ENCODE measurements at places on chromosomes 16 and 17.

DNA sequence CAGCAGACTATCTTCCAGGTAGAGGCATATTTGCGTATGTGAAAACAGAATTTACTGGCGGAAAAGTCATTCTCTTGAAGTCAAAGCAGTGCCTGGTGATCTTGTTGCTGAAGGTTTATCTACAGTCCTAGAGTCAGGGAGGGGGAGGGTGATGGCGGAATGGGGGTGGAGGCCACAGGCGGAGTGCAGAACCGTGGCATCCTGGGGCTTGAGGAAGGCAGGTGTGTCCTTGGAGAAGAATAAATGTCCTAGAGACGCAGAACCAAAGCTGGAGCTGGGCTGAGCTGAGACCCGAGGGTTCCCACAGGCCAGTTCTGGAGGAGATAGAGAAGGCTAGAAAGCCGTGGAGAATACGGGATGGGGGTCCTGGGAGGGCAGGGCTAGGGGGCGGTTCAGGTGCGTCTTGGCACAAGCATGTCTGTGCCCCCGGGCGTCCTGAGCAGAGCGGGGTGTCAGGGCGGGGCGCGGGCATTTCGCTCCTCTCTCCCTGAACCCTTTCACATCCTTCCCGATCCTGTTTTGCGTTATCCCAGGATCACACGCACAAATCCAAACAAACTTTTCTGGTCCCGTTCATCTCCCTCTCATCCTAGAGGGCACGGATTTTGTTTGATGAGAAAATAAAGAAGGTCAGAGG, 76.9 kb upstream of the CREBBP start:
- DNase-seq, result no peak

GRCh38 chr17:9240659-9241370, 219.5 kb downstream of the NTN1 start:
- DNase-seq, result no peak

GRCh38 chr16:14502256-14502875, 127.7 kb downstream of the PARN start:
- DNase-seq, result no peak

- DNase-seq, result no peak
Observed at GRCh38 chr17:50467855-50468303, 801 bp downstream of the CHAD start.

GRCh38 chr17:3630781-3631180, 5.3 kb downstream of the SHPK start:
- no peak for DNase-seq

- no peak for DNase-seq
Observed at GRCh38 chr17:57458718-57459285, 202.5 kb downstream of the MSI2 start.

DNA sequence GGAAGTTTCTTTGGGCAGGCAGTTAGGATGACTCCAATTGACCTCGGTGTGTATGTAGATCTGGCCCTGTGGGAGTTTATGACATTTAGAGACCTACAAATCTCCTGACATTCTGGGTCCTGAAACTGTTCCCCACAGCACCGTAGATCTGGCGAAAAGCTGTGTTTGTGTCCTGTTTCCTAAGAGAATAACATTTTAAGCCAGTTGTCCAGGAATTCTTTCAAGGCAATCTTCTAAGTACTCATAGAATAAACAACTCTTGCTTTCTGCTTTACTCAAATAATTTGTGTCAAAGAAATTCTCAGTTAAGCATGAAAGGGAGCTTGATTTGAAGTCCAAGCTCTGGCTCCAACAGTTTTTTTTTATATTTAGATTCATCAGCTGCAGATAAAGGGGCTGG, 78.5 kb upstream of the ELAC2 start:
- no peak for DNase-seq

GRCh38 chr16:49620158-49620868, 235.6 kb downstream of the ZNF423 start:
- DNase-seq, result no peak

- no peak for DNase-seq
Observed at GRCh38 chr16:2724088-2724676, 4.2 kb upstream of the PRSS27 start.

DNA sequence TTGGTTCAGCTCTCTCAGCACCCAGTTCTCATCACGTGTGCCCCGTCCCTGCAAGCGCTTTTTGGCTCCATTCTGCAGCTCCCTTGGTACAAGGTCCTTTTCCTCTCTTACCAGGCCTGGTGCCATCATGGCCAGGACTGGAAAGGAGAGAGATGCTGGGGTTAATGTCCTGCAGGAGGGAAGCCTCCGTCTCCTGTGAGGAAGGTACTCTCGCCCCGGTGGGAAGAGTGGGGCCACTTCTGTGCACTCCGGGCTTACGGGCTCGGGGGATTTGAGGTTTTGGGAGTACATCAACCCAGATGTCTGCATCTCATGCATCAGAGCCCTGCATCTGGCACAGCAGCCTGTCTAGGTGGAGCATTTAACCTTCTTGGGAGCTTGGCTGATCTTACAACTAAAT, 10.1 kb downstream of the CTRB2 start:
- no peak for DNase-seq

GRCh38 chr17:35433075-35433894, 985 bp upstream of the SLFN12 start:
- DNase-seq, result peak; percentile 36
